ENCODE measurements at places on chromosomes 3 and 15.

DNA sequence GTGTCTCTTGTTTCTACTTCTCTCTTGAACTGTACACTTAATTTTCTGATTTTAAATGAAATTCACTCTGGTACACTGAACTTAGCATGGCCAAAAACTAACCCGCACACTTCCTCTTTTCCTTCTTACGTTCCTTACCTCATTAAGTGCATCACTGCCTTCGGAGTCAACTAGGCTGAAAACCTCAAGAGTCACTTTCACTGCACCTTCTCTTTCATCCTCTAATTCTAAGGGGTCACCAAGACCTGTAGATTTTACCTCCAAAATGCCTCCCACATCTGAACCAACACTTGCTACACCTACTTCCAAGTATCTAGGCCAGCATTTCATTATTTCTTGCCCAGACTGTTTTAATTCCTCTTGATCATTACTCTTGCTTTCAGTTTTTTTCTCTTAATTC is 6.6 kb downstream of the CBLB start:
- no peak for DNase-seq

DNA sequence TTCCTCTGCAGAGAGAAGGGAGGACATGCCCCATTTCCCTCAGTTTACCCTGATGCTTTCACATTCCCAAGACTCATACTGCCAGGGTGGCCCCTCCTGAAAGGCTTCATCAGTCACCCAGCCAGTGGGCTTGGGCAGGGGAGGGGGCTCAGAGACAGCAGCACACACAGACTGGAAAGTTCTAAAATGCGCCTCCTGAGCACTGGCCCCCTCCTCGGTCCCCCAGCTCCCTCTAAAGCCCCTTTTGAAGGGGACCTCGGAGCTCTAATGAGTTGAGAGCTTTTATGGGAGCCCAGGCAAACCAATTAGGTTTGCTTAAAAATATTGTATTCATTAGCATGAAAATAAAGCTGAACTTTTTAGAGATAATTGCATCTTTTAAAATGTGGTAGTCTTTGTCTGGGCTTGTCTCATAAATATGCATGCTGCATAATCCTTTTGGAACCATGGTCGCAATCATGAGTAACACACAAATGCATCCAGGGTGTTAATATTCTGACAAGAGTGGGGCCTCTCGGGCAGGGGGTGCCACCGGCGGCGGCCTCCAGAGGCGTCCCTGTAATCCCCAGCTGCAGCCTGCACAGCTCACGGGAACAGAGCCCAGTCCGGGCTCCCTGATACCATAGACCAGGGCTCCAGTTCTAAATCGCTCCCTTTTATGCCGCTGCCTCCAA is 78.5 kb downstream of the RPLP1 start:
- no peak for DNase-seq

DNA sequence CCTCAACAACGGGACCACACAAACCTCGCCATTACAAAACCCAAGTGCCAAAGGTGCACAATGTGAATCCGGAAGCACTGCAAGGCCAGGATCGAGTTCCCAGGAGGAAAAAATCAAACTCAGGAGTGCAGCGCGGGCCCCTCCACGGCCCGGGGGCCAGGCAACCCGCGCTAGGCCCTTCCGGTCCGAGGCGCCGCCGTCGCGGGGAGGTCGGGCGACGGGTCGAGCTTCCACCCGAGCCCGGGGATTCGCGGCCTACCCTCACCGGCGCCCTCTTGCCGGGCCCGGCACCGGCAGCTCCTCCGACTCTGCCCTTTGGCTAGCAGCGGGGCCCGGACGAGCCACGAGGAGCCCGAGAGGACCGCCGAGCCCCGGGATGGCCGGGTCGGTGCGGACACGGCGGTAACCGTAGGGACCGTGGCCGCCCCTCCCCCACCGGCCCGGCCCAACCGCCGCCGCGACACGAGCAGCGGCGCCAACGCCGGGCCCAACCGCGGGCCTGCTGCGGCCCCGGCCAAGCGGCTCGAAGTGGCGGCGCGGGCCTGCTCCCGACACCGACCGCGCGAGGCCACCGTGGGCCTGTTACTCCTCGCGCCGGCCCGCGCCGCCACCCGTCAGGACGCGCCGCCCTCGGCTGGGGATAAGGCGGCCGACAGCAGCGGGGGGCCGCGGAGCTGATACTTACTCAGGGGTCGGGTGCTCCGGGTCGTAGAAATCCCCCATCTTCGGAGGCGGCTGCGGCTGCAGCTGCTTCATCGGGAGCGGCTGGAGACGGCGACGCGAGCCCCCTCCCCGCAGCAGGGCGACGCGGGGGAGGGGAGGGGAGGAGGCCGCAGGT is 525 bp downstream of the SETD2 start:
- DNase-seq, result peak; percentile 5

DNA sequence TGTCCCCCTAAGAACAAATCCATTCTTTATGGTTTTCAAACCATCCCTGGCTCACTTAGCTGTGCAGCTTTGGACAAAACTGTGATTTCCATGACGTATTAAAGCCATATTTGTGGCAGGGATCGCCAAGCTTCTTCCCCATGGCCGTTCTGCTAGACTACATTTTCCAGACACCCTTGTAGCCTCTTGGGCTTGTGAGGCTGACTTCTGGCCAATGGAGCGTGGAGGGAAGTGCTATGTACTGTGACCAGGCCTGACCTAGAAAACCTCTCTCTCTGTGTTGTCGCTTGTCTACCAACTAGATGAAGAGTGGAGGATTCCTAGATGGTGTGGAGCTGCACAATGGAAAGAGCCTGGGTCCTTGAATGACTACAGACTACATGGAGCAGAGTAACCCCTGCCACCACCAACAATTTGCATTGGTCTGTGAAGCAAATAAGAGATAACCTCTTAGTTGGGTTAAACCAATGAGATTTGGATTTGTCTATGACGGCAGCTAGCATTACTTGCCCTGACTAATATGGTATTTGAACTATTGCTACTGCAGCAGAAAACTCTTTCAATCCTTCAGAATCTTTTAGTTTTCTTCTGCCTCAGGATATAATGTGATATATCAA is 22.1 kb upstream of the MGLL start:
- DNase-seq, result no peak

GRCh38 chr3:30988769-30989168 is 94.3 kb upstream of the GADL1 start:
- DNase-seq, result no peak

DNA sequence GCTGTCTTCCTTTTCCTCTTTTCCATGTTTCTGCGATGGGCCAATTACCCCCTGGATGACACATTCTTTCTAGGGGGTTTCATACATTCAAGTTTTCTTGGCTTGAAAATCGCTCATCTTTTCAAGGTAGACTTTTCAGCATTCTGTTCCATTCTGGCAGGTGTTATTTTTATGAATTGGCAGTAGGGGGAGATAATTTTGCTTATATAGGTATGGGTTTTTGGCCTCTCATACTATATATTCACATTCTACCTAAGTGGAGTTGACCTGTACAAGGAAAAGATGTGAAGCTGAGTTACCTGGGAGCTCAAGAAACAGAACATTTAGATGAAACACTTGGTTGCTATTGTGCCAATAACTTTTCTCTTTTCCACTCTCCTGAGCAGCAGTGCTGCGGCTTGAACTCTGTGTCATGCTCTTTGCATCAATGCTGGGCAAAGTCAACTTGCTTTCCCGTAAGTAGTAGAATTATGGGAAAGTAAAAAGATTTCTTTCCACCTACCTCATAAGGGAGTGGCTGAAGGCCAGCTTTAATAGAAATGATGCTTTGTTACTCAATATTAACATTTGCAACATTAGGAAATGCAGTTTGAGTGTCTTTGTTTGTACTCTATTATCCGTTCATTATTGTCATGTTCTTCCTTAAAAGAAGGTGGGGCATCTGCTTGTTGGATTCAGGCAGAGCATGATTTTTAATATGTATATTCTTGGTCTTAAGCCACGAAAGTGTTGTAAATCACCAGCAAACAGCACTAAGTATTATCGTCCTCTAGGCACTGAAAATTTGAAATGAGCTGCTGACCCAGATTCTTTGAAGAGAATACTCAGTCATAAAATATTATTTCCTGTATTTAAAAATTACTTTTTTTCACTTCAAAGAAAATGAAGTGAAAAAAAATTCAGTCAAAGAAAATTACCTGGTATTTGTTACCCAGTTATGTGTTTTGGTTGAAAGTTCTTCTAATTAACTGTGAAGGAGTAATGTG is 27.7 kb upstream of the MFSD1 start:
- no peak for DNase-seq

DNA sequence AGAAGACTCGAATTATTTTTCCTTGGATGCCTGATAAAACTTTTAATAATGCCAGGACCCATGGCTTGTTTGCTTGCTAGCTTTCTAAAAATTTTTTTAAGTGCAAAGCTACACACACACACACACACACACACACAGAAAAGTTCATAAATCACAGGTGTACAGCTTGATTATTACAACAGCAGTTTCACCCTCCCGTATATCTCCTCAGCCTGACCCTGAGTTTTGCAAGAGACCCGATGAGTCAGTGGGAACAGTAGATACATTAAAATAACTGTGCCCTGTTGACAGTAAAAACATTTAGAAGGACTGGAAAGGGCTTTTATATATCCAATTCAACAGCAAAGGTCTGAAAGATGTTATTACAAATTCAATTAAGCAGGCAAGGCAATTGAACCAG is 46.7 kb downstream of the EMC4 start:
- no peak for DNase-seq

GRCh38 chr3:185583925-185584324 is 2.2 kb upstream of the SENP2 start:
- DNase-seq, result no peak
